ENCODE measurements at places on chromosomes 2 and 18. TPM values are rescaled to one million over a fixed set of nuclear protein-coding genes. Genes with fewer than 3 reads are reported as not detected.

PLA2R1 gene
- total RNA-seq: 12.3 TPM

GREB1 gene
- 2.6 TPM for total RNA-seq

KIF3C gene
- total RNA-seq: 1.6 TPM

PDE11A gene
- total RNA-seq: 0.37 TPM

DNA sequence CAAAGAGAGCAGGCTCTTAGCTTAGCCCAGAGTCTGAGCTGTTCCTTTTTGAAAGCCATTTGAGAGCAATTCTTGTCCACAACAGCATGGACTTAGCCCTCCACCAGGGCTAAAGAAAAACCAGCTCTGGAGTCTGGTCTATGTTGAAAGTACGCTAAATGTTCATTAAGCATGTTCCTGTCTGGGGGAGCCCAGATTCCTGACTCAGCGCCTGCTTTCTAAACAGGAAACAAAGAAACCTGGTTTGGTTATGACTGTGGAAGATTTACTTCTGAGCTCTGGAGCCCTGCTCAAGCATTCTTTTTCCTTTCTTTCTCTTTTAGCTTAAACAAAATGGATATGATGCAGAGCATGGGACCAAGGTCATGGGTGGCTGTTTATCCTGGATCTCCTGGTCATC, 279.8 kb downstream of the RBM43 start:
- no peak for DNase-seq
- no peak overlapping the region for H3K4me3 ChIP-seq
- H3K4me1 ChIP-seq: no peaks in the 10 kb centered on the region
- no peaks in the 10 kb centered on the region for H3K36me3 ChIP-seq

DNA sequence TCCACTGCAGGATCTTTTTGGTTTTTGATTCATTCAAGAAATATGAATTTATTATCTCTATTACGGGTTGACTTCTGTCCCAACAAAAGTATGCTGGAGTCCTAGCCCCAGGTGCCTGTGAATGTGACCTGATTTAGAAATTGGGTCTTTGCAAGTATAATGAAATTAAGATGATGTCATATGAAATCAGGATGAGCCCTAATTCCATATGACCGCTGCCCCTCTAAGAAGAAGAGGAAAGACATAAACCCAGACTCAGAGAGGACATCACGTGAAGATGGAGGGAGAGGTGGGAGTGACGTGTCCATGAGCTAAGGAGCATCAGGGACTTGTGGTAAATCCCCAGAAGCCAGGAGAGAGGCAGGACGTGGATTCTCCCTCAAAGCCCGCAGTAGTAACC, 287.1 kb downstream of the LPIN1 start:
- no peaks in the 10 kb centered on the region for H3K4me1 ChIP-seq
- no peaks in the 10 kb centered on the region for H3K36me3 ChIP-seq
- H3K27ac ChIP-seq: no peak overlapping the region
- no peaks in the 10 kb centered on the region for H3K27me3 ChIP-seq
- H3K4me3 ChIP-seq: no peak overlapping the region
- no peak for DNase-seq

GRCh38 chr2:122683018-122683417, 927.6 kb downstream of the TSN start:
- no peak overlapping the region for H3K4me3 ChIP-seq
- no peaks in the 10 kb centered on the region for H3K27me3 ChIP-seq
- no peak for DNase-seq
- H3K27ac ChIP-seq: no peak overlapping the region
- H3K4me1 ChIP-seq: no peaks in the 10 kb centered on the region

GRCh38 chr2:135890149-135890548, 13.9 kb upstream of the MCM6 start:
- H3K4me1 ChIP-seq: no peaks in the 10 kb centered on the region
- H3K27me3 ChIP-seq: no peaks in the 10 kb centered on the region
- no peak overlapping the region for H3K27ac ChIP-seq

GRCh38 chr2:158921599-158922408, 46.6 kb upstream of the TANC1 start:
- DNase-seq: no peak
- no peaks in the 10 kb centered on the region for H3K36me3 ChIP-seq
- no peak overlapping the region for H3K27ac ChIP-seq

DNA sequence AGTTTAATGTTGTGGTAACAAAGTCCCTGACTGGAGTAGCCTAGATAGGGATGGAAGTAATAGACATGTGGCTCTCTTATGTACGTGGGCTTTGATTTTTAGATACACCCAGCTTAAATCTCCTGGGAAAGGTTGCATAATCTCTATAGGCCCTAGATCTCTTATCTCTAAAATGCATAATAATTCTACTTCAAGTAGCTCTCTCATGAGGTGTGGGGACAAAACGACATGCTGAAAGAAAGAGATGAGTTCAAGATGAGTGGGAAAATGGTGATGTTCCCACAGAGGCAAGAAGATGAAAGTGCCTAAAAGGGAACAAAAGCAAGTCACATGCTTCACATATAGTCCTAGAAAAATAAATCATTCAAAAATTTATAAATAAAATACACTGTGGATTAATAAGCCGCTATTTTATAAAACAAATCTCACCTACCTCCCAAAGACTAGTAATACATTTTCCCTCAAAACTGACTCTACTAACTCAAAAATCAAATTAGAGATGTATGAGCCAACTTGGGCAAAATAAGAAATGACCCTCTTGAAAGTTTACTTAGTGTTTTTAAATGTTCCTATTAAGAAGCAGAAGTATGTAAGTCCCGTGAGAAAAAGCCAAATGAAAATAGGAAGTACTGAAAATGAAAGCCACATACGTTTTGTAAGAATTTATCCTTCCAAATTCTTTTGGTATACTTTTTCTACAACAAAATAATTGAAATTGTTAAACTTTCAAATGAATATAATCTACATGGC, 148.2 kb upstream of the ITGA4 start:
- H3K27ac ChIP-seq: peak overlapping the region; percentile 49
- no peaks in the 10 kb centered on the region for H3K27me3 ChIP-seq
- H3K4me1 ChIP-seq: no peaks in the 10 kb centered on the region
- H3K36me3 ChIP-seq: no peaks in the 10 kb centered on the region
- no peak for DNase-seq

GRCh38 chr2:54771166-54771885, 47.9 kb downstream of the EML6 start:
- H3K4me3 ChIP-seq: no peak overlapping the region
- no peak for DNase-seq
- no peaks in the 10 kb centered on the region for H3K27me3 ChIP-seq

- no peak for DNase-seq
- H3K4me1 ChIP-seq: peaks cover 2% of the 10 kb centered on the region
- H3K27ac ChIP-seq: no peak overlapping the region
- H3K27me3 ChIP-seq: no peaks in the 10 kb centered on the region
- peaks cover 31% of the 10 kb centered on the region for H3K36me3 ChIP-seq
- no peak overlapping the region for H3K4me3 ChIP-seq
These were observed 17.8 kb downstream of the NPC1 start for GRCh38 chr18:23568281-23569138.

- peaks cover 34% of the 10 kb centered on the region for H3K36me3 ChIP-seq
- H3K4me3 ChIP-seq: no peak overlapping the region
- no peaks in the 10 kb centered on the region for H3K27me3 ChIP-seq
- no peak for DNase-seq
These were observed 8.8 kb downstream of the ODC1 start for GRCh38 chr2:10439185-10439879.

GRCh38 chr2:24048769-24049484, 614 bp upstream of the FKBP1B start:
- H3K4me3 ChIP-seq: peak overlapping the region; percentile 76
- peaks cover 9% of the 10 kb centered on the region for H3K4me1 ChIP-seq
- no peak overlapping the region for H3K27ac ChIP-seq
- H3K36me3 ChIP-seq: no peaks in the 10 kb centered on the region
- no peak for DNase-seq

DNA sequence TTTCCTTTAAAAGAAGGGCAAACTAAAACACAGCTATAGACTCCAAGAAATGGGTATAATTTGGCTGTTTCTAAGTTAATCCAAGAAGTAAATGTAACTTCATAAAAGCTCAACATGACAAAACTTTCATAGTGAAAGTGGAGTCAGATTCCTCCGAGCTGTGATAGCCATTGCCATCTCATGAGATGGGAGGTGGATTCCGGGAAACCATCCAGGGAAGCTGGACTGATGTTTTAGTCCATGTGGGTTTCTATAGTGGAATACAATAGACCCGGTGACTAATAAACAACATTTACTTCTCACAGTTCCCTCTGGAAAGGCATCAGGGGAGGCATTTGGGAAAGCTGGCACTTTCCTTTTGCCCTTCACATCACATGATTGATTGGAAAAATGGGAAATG, 10.0 kb upstream of the LAPTM4A start:
- H3K27ac ChIP-seq: peak overlapping the region; percentile 53
- no peaks in the 10 kb centered on the region for H3K36me3 ChIP-seq
- no peaks in the 10 kb centered on the region for H3K27me3 ChIP-seq
- no peak for DNase-seq
- H3K4me3 ChIP-seq: no peak overlapping the region

DNA sequence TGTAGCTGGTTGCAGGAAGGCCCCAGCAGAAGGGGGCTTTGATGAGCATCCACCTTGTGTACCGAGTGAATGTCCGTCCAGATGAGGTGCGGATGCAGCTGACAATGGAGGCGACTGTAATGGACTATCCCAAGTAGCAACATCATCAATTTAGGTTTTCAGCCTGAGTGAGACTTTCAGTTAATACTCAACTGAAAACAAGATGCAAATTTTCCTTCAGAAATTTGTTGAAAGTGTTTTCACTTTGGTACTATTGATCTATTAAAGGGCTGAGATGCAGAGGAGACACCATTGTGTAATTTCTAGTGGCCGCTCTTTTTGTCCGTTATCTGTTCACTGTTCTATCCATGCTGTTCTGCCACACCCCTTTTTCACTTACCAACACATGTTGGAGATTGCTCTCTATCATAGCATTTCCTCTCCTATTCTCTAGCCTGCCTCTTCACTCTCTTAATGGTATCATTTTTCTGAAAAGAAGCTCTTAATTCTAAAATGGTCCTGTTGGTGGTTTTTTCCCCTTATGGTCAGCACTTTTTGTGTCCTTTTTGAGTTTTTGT, 12.0 kb upstream of the CASP8 start:
- no peak overlapping the region for H3K4me3 ChIP-seq
- no peak overlapping the region for H3K27ac ChIP-seq
- no peak for DNase-seq
- no peaks in the 10 kb centered on the region for H3K27me3 ChIP-seq

DNA sequence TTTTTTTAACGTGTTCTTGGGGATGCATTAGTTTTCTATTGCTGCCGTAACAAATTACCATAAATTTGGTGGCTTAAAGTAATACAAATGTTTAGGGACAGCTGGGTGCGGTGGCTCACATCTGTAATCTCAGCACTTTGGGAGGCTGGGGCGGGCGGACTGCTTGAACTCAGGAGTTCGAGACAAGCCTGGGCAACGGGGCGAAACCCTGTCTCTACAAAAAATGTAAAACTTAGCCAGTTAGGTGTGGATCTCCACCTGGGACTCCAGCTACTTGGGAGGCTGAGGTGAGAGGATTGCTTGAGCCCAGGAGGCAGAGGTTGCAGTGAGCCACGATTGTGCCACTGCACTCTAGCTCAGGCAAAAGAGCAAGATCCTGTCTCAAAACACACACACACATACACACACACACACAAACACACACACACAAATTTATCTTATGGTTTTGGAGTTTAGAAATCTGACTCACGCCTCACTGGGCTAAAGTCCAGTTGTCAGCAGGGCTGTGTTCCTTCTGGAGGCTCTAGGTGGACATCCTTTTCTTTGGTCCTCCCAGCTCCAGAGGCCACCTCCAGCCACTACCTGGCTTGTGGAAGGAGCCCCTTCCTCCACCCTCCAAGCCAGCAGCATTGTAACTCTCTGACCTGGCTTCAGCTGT, 76.1 kb downstream of the SEPTIN10 start:
- H3K36me3 ChIP-seq: no peaks in the 10 kb centered on the region
- no peak overlapping the region for H3K27ac ChIP-seq
- no peaks in the 10 kb centered on the region for H3K27me3 ChIP-seq

GRCh38 chr2:204487447-204488229, 57.6 kb upstream of the PARD3B start:
- no peak for DNase-seq
- H3K36me3 ChIP-seq: no peaks in the 10 kb centered on the region
- no peaks in the 10 kb centered on the region for H3K27me3 ChIP-seq
